ENCODE measurements at places on chromosomes 5 and 9.

DNA sequence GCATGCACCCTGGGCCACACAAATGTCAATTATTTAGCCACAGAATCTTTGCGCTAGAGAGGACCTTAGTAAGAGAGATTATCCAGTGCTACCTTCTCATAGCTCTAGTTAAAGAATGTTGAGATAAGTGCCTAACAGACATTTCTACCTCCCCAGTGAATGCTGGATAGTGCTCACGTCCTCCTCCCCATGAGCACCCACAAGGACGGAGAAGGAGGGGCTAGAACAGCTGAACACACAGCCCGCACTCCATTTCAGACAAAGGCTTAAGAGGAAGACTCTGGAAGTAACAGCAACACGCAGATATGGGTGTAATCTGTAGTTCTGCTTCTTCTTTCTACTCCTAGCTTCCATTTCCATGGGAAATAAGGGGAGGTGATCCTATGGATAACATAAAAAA is 120.5 kb downstream of the FEM1C start:
- DNase-seq: no peak

DNA sequence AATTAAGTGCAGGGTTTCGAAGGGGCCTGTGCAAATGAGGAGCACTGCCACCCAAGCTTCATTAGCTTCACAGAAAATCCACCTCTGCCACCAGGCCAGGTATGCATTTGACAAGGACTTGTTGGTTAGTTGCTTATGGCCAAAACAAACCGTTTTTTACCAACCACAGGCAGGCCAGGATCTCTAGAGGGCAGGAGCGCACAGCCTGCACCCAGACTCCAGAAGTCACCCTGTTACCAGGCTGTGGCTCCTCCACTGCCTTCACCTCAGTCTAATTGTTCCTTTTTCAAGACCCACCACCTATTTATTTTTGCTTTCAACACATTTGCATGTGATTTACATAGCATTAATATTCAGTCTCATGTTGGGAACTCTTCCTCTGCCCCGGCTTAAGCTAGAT is 78.3 kb upstream of the HSPA9 start:
- peak; percentile 1 for DNase-seq

DNA sequence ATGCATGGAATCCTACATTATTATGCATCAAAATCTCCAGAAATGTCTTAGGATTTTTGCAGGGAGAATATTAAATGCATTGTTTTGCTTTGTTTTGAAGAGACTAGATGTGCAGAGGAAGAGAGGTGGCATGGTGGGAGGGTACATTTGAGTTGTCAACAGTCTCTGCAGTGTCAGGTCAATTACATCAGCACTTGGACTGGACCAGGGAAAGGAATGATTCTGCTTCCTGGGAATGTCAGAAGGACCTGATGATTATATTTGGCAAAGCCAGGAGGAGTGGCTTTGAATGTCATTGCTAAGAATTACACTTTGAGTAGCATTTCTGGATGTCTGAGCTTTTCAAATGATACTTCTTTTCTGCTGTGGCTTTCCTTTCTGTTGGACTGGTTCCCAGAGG is 17.5 kb upstream of the TMEFF1 start:
- no peak for DNase-seq

DNA sequence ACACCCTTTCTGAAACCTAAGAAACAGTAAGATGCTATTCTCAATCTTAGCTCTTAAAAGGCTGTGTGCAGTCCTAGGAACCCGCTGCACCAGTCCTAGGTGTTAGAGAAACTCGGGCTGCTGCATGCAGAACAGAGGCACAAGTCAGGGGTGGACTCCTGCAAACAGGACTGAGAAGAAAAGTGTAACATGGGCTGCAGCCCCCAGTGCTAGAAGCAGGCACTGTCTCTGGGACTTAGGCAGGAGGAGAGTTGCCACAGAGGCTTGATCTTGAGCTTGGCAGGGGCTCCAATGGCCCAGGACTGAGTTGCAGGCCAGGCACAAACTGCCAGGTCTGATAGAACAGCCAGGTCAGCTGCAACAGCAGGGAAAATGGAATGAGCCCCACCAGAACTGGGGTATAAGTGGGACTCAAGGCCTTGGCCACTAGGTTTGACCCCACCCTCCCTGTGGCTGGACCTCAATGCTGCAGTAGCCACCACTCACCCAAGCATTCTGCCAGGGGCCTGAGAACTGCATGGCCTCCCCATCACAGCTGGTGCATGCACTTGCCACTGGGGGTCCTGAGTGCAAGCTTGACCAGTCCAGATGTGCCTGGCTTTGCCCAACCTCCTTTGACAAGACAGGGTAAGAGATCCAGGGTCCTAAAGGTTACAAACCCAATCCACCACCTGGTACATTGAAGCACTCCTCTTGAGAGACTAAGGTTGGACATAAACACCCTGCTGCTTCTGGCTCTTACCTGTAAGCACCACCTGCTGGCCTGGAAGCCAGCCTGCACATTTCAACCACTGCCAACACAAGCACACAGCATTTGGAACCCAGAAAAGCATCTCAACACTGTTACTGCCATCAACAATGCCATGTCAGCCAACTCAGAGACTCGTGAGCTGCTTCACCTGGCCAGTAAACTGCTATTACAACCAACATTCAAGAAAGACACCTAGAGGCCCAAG is 103.3 kb downstream of the FBXL17 start:
- DNase-seq: no peak

DNA sequence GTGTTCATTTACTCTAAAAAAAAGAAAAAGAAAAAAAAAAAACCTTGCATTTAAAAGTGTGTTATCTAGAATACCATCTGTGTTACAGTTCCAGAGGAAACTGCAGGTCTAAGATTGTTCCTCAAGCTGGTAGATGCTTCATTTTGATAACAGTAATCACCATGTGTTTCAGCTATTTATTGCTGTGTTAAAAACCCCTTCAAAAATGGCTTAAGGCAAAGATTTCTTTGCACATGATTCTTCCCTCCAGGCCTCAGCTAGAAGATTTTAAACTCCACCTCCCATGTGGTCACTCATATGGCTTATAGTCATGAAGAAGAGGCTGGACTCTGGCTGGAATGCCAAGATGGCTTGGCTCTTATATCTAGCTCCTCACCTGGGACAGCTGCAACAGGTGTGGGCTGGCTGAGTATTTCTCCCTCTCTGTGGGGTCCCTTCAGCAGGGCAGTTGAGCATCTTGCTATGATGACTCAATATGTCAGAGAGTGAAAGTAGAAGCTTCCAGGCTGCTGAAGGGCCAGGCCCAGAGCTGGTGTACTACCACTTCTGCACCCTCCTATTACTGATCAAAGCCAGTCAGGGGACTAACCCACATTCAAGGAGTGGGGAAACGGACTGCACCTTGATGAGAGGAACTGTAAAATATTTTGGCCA is 920.4 kb upstream of the DMAC1 start:
- no peak for DNase-seq

GRCh38 chr5:126100767-126101166 is 322.4 kb upstream of the GRAMD2B start:
- DNase-seq: no peak

- DNase-seq: no peak
These were observed 177.4 kb downstream of the SLC28A3 start for GRCh38 chr9:84163052-84163650.

GRCh38 chr5:53983568-53984460 is 326.6 kb downstream of the ARL15 start:
- DNase-seq: no peak

DNA sequence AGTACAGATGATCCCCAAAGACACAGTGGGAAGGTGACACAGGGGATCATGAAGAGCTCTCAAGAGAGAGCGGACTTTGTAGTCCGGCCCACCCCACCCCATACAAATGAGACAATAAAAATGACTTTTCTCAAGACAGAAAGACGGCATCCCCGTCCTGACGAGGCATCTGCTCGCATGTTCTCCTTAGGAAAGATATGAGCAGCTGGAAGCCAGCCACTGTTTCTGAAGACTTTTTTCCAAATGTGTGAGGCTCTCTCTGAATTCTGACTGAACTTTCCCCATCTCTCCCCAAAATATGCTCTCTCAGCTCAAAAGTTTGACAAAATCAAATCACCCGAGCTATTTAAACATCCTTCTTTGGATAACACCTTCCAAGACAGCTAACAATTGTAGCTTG is 105.2 kb downstream of the RFK start:
- no peak for DNase-seq

DNA sequence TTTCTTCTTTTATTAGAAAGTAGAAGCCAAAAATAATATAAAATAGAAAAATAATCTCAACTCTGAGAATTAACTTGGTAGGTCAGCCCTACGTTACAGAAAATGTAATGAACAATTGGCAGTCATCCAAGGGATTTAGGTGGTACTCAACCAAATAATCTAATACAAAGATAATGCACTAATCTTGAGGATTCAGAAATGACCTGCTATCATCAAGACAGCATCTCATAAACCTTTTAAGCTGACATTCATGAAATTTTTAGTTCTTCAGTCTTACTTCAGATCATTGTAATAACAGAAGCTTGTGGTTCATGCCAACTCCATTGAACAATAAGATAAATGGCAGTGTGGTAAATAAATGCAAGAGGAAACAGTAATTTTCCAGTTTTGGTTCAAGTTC is 1058.0 kb downstream of the MAT2B start:
- no peak for DNase-seq

GRCh38 chr9:97889941-97890887 is 32.1 kb downstream of the TRMO start:
- DNase-seq: no peak

DNA sequence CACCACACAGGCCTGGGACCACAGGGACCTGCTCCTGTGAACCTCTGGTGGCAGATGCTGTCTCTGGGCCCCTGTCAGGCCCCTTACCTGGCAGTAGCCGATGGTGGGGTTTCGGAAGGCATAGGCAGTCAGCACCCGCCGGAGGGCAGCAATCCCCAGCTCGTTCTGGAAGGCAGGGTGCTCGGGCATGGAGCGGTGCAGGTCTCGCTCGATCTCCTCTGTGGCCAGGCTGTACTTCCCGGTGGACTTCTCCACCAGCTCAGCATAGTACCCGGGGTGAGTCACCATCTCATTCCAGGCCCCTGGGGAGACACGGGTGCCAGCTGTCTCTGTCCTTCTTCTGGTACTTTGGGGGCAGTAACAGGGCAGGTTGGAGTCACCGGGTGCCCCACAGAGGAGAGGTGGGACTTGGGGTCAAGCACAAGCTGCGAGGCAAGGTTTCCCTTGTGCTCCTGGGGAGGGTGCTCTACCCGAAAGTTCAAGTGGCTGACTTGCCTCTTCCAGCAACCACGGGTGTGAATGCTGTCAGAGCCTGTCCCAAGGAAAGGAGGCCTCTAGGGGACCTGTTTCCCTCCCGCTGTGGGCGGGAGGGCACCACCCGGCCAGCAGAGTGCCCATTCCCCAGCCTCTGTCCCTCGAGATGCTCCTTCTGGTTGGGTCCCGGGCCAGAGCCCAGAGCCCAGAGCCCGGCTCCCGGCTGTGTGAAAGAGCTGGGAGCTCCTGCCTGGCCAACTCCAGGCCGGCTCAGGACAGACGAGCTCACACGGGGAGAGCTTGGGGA is 19.8 kb upstream of the MRNIP start:
- DNase-seq: no peak

- no peak for DNase-seq
These were observed 72.3 kb downstream of the ZNF366 start for GRCh38 chr5:72434781-72435437.

All from HL-60 (cell line).